Stimulated activated CD4-positive, alpha-beta T cell treated with anti-CD3 and anti-CD28 coated beads, Interleukin-12 subunit alpha, Interleukin-12 subunit beta, amount 100 ng/mL, for 4 hours (primary cell): ENCODE measurements at places on chromosomes 3 and 15.

- no peak for DNase-seq
These were observed 53.5 kb downstream of the ANAPC13 start for GRCh38 chr3:134432236-134432635.

GRCh38 chr3:157844800-157845565 is 261.2 kb downstream of the SHOX2 start:
- no peak for DNase-seq

- no peak for DNase-seq
These were observed 85.3 kb downstream of the LRRK1 start for GRCh38 chr15:101004500-101004899.

DNA sequence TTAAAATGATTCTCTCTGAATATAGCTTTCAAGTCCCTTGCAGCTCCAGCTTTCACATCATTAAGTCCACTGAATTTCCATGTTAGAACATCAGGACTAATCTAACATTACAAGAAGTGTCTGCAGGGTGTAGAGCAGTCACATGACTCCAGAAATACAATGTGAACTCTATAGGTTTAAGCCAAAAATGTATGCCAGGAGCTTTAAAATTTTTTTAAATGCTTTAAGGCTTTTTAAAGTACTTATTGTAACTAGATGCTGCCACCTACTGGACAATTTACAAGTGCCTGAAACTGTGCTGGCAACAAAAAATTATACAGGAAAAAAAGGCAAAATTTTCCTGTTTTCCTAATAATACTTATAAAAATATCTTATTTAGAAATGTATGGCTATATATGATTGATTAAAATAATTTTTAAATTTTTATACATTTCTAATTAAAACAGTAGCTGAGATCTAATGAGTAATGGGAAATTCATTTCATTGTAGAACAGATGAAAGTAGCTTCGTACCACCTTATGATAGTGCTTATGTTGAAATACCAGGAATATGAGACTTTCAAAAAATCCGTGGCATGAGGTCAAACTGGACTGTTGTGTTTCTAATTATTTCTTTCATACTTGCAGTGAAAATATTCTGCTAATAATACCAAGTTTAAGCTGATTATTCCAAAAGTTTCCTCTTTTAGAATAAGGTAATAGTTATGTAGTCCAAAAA is 25.7 kb downstream of the FSIP1 start:
- DNase-seq = no peak

GRCh38 chr3:45236964-45237363 is 10.9 kb upstream of the TMEM158 start:
- no peak for DNase-seq

DNA sequence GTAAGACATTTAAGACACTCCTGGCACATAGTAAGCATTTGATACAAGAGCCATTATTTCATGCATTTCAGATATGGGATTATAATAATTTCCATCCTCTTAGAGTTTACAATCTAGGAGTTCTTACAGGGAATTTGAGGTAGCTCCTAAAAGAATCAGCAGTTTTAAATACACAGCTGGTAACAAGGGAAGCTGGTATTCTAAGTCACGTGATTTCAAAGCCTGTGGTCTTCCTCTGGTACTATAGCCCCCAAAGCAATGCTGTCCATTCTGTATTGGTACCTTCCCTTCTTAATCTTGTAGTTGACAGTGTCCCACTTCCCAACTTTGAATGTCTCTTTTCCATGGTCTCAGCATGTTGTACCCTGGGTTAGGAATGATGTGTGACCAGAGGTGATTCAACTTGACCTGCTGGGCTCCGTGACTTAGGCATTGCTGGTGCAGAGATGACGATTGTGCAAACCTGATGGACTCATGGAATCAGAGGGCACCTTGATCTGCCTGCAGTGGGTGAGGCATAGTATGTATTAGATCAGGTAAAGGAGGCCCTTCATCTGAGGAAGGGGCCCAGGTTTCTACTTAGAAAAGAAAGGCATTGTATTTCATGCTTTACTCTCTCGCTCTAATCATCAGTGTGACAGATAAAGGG is 122.9 kb downstream of the AKAP13 start:
- no peak for DNase-seq

DNA sequence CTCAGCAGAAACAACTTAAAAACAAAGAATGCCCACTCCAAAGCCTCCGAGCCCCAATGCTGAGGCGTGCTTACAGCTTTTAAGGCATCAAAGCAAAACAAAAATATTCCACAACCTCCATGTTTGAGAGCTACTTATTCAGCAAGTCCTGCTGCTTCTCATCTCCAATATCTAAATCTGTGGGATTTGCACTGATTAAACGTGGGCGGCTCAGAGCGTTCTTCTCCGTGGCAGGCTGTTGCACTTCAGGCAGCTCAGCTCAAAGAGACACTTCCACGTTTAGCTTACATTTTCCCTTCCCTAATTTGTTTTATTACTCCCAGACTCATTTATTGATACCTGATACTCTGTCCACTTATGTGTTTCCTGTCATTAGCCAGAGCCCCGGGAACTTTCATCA is 282.6 kb upstream of the MCTP2 start:
- DNase-seq = no peak

DNA sequence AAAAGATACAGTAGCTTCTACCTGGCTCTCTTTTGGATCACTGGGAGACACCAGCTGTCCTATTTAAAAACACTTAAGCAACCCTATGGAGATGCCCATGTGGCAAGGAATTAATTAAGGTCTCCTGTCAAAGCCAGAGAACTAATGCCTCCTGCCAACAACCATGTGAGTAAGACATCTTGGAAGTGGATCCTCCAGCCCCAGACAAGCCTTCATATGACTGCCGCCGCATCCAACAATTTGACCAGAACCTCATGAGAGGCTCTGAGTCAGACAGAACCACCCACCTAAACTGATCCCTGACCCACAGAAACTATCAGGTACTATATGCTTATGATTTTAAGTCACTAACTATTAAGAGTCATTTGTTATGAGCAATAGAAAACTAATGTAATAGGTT is 22.3 kb downstream of the IFT80 start:
- no peak for DNase-seq

DNA sequence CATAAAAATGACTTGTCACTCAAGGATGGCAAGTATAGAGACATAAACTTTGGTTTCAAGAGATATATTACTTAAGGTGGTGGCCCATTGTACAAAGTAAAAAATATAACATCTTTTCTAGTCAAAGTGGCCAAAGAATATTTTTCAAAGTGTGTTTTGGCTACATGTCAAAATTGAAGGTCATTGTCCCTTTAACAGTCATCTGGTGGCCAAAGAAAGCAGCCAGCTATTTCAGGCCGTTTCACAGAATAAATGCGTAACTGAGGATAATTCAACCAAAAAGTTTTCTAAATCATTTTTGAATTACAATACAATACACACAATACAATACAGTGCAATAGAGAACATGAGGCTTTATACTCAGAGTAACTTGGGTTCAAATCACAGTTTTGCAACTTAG is 4.2 kb upstream of the CDIN1 start:
- no peak for DNase-seq

DNA sequence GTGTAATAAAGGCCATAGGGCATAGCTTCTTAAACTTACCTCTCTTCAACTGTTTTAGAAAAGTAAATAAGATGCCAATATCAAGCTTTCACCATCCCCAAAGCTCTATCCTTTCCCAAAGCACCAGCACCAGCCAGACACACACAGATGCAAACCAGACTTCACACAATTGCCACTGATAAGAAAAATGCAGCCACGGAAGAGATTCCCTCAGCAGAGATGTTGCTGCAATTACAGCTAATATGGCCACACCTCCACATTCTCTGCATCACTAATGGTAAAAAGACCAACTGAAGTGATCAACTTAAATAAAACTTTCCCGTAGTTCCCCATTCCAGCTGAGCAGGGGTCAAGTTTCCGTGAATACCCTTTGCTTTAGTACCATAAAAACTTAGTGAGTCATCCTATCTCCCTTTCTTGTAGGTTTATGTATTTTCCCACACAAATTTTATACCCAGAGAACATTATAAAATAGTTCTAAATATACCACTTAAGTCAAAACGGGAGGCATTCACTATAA is 64.4 kb downstream of the SLC9A9 start:
- DNase-seq = no peak

GRCh38 chr15:26082221-26083109 is 219.3 kb upstream of the ATP10A start:
- DNase-seq = peak; percentile 94

DNA sequence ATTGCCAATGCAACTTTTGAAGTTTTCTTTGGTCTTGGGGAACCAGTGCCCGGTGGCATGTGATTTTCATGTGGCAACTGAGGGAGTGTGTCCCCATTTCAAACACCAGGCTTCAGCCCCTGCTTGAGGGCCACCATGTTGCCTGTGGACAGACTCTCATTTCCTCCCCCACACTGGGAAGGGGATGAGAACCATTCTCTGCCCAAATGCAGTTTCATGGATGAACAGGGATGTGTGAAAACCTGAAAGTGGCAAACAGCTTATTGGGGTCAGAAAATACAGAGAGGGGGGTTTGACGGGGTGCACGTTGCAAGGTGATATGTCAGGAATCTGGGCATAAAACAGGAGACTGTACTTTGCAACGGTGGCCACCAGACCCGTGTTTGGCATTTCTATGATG is 6.3 kb downstream of the FAM107A start:
- DNase-seq = no peak

- DNase-seq = no peak
These were observed 72.7 kb upstream of the SLC4A7 start for GRCh38 chr3:27556887-27557286.

GRCh38 chr3:166522017-166522416 is 684.8 kb upstream of the BCHE start:
- no peak for DNase-seq

GRCh38 chr3:139326131-139326530 is 17.7 kb upstream of the MRPS22 start:
- no peak for DNase-seq

DNA sequence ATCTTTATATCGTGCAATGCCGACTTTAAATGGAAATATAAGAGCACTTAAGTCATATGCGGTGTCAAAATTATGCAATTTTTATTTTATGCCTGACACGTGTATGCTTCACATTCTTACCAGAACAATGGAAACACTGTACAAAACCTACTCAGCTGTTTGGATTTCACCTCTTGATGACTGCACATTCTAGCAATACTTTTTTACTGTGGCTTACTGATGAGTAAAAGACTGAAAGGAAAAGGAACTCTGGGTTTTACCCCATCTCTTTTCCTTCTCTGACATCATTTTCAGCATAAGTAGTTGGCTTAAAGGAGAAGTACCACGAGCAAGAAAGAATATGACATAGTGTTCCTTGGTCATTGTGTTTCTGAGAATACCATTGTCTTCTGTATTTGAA is 142.8 kb downstream of the POLR2M start:
- DNase-seq = no peak

- DNase-seq = no peak
These were observed 276.6 kb upstream of the CFAP20DC start for GRCh38 chr3:59326246-59327024.

DNA sequence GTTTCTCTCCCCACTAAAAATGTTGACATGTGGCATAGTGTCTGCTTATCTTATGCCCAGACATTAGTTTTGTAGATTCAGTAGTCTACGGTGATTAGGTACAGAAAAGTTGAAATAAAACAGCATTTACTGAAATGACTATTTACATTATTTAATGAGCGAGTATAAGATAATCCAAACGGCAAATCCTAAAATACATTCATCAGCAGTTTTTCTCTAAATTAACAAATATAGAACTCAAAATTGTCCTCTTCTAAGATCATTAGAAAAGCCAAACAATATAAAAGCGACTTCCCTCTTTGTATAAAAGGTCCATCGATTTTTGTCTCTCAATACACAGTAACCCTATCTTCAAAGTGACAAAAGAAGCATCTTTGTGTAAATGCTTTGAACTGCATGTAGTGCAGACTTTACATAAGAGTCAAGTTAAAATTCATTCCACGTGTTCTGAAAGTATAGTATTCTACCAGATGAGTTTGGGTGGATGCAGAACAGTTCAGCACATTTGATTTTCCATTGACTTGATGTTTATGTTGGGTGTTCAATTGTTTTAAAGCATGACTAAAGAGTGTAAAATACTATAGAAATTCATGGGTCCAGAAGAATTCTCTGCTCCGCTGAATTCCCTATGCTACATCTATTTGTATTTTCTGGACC is 480.8 kb upstream of the DPH6 start:
- DNase-seq = no peak

DNA sequence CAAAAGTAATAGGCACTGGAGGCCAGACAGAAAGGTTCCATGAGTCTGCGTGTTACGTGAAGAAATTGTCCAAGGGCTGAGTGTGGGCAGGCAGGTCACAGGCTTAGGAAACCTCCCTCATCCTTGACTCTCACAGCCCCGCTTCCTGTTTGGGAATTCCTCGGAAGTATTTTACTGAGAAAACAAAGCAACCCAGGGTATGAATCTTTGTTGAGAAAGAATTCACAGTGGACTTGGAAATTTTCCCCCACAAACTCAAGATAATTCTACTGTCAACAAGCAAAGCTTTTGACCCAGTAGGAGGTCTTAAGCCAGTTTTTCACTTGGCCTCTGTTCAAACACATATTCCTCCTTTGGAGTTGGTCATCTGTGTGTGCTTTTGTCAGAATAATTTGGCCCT is 377.1 kb upstream of the TPM1 start:
- DNase-seq = no peak

GRCh38 chr3:187544326-187544725 is 125.9 kb downstream of the SST start:
- DNase-seq = no peak

GRCh38 chr15:38514601-38515000 is 50.0 kb downstream of the RASGRP1 start:
- no peak for DNase-seq

GRCh38 chr3:114660808-114661207 is 367.0 kb downstream of the TIGIT start:
- DNase-seq = no peak

DNA sequence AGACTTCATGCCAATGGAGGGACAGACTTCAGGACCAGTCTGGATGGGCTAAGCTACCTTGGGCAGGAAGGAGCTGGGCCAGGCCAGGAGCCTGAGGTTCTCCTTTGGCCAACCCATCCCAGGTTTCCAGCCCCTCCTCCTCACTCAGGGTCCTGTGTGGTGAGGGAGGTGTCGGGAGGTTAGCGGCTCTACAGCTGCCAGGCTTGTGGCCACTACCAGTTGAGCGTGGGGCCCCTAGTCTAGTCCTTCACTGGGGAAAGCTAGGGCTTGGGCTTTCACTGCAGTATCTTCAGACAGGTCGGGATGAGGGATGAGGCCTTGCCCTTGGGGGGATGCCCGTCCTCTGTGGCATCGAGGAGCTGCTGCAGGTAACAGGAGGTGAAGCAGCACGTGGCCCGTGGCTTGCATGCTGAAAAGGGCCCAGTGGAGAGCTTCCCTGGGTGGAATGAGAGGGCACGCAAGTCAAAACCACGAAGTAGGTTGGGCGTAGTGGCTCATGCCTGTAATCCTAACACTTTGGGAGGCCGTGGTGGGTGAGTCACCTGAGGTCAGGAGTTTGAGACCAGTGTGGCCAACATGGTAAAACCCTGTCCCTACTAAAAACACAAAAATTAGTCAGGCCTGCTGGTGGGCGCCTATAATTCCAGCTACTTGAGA is 8.5 kb upstream of the FANCD2 start:
- DNase-seq = no peak

GRCh38 chr3:15636028-15636709 is 34.6 kb downstream of the BTD start:
- DNase-seq = peak; percentile 17

- DNase-seq = no peak
These were observed 14.9 kb upstream of the MAGI1 start for GRCh38 chr3:66053550-66054094.
